Foreskin melanocyte (primary cell): ENCODE measurements at places on chromosomes 7 and 10.

DNA sequence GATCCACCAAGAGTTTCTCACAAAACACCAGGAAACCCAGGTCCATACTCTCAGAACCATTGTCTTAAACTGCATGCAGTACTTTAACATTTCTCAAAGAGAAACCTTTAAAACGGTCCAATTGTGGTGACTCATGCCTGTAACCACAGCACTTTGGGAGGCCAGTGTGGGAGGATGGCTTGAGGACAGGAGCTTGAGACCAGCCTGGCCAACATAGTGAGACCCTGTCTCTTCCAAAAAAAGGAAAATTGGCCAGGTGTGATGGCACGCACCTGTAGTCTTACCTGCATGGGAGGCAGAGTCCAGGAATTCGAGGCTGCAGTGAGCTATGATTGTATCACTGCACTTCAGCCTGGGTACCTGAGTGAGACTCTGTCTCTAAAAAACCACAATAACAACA lies 97.5 kb upstream of the OIT3 start:
- DNase-seq, result no peak

DNA sequence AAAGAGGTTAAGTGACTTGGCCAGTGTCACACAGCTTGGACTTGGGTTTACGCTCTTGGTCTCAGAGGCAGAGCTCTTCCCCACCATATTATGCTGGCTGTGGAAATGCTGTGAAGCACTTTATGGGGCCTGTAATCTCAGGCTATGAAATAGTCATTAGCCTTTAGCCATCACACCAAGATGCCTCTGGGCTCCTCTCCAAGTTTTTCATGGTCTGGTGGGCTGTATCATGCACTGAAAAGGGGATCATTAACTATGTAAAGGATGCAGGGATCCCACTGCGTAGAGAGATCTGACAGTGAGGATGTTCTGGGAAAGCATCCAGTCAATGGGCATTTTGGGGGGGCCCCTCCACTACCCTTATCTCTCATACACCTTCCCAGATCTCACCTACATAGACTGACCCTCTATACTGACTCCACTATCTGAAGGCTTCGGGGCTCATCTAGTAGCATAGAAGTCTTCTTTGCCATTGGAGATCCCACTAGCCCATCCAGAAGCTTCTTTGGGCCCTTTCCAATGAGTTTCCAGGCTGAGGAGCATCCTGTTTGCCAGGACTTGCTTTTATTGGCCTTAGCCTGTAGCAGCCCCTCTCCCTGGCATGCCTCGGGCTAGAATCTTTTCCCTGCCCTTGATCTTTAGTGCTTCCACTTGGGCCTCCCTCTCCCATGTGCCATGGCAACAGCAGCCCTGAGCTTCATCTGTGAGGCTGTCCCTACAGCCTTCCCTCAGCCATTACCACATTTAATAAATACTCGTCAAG lies 19.6 kb downstream of the FRMPD2 start:
- no peak for DNase-seq

- no peak for DNase-seq
Measured at GRCh38 chr10:11048707-11049278, 31.1 kb downstream of the CELF2 start.

DNA sequence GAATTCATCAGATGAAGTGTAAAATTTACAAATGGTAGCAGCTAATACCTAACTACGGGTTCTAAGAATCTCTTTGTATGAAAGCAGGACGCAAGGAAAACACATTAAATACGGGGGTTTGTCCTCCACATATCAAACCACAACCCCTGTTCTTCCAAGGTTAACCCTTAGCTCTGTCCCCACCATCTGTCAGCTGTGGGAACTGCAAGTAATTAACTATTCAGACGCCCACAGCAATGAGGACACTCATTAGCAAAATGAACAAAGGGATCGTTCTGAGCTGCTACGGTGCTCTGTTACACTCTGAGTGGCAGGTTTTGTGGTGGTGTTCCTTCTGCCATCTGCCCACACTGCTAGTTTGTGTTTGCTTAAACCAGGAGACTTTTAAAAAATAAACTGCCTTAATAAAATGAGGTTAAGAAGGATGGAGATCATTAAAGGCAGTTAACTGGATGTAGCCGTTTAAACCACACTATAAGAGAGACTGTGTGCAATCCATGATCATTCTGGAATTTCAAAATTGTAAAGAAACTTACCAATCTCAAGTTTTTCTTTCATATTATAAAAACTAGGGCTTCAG lies 51.4 kb downstream of the C10orf67 start:
- DNase-seq, result peak; percentile 29

DNA sequence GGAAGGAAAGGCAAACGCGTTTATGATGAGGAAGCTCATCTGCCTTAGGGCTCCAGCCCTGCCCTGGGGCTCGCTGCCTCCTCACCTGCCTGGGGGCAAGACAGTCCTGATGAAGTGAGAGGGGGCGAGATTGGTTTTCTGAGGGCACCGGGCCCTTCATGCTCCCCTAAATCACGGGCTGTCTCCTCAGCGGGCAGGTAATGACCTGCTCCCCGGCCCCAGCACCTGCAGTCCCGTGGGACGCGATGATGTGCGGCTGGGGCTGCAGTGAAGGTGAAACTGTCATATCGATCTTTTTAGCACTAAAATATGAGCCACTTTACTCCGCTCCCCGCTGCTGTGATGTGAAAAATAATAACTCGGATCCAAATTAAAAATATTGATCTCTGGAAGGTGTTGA lies 120.2 kb downstream of the INPP5A start:
- DNase-seq, result no peak

DNA sequence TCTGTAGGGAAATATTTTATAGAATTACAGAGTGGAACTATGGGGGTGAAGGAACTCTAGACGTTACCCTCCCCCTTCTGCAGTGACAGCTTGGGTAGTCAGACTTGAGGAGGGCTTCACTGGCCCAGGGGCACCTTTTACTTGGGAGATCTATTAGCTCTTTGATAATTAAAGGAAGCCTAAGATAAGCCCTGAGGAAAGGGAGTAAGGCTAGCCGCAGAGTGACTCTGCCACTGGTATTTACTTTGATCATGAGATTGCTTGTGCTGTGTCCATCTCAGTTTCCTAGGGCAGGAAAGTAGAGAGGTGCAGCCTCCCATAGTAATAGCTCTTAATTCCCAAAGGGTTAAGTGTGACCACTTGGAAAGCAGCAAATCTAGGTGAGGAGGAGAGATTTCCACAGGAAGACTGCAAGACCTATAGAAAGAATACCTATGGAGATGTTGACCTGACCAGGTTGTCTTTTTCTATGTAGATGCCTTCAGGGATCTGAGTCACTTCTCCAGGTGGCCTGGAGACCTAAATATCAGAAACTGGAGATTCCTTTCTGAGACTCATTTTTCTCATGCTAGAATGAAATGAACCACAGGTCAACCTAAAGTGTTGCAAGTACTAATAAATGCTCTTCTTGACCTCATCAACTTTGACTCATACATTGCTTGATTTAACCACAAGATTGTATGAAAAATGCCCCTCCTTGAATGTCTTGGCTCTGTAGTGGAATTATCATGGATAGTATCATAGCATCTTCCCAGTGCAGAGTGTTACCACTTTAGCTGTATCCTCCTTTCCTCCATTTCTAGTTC lies 447.3 kb upstream of the GHITM start:
- no peak for DNase-seq

- DNase-seq, result no peak
Measured at GRCh38 chr10:127242914-127243313, 46.5 kb upstream of the INSYN2A start.

- no peak for DNase-seq
Measured at GRCh38 chr7:98753989-98754479, 115.8 kb downstream of the TMEM130 start.

- DNase-seq, result peak; percentile 27
Measured at GRCh38 chr10:5291501-5292195, 73.1 kb upstream of the UCN3 start.

GRCh38 chr10:52450762-52451291 lies 136.7 kb downstream of the DKK1 start:
- DNase-seq, result no peak

GRCh38 chr7:136128050-136128449 lies 150.9 kb upstream of the MTPN start:
- no peak for DNase-seq

GRCh38 chr10:117365612-117366011 lies 9.6 kb downstream of the PDZD8 start:
- DNase-seq, result no peak

- DNase-seq, result no peak
Measured at GRCh38 chr10:70918851-70919530, 30.6 kb upstream of the PCBD1 start.

GRCh38 chr10:31745612-31746376 lies 182.8 kb downstream of the ARHGAP12 start:
- peak; percentile 56 for DNase-seq

GRCh38 chr7:117889611-117890010 lies 16.4 kb upstream of the CTTNBP2 start:
- no peak for DNase-seq

DNA sequence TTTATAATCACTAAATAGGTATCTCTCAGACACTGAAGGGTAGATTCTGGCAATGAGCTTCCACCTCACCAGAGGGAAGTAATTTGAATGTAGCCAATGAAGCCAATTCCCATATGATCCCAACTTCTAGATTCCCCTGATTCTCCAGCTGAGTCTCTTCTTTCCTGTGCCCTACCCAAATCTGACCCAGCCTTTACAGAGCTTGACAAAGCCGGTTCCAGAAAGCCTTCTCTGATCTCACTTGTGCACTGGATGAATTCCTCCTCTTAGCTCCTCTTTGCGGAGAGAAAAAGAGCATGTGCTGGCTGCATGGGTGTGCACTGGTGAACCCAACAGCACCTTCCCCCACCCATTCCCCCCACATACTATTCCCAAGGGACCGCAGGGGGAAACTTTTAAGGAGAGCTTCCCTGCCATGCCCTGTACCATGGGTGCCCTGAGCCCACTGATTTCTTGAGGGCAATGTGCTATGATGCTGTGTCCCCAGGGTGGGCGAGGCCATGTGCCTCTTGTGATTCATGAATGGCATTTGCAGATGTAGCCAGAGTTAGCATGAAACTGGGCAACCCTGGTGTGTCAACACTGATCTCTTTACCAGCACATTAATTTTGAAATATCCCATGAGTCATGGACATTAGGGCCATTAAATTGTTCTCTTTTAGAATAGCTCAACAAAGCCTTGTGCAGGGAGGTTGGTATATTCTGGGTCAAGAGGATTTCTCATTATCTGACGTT lies 50.4 kb upstream of the PLEKHA1 start:
- peak; percentile 58 for DNase-seq

DNA sequence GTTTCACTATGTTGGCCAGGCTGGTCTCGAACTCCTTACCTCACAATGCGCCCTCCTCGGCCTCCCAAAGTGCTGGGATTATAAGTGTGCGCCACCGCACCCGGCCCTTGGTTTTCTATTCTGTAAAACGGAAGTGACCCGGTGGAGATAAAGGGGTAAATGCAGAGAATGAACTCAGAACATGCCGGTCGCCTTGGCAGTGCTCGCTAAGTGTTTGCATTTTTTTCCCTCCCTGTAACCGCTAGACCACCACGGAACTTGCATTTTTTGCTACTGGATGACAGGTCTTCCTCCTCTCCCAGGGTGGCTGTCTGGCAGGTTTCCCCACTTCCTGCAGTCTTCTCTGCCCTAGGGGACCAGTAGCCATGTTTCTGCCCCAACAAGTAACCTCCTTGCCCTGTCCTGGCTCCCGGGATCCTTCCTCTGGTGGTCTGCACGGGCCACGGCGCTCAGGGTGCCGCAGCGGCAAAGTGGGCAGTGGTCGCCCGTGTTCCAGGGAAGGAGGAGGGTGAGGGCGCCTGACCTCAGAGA lies 18.8 kb upstream of the GNA12 start:
- no peak for DNase-seq

GRCh38 chr10:71089162-71089561 lies 123.2 kb upstream of the UNC5B start:
- no peak for DNase-seq

GRCh38 chr7:140263277-140263676 lies 86.5 kb upstream of the KDM7A start:
- no peak for DNase-seq

DNA sequence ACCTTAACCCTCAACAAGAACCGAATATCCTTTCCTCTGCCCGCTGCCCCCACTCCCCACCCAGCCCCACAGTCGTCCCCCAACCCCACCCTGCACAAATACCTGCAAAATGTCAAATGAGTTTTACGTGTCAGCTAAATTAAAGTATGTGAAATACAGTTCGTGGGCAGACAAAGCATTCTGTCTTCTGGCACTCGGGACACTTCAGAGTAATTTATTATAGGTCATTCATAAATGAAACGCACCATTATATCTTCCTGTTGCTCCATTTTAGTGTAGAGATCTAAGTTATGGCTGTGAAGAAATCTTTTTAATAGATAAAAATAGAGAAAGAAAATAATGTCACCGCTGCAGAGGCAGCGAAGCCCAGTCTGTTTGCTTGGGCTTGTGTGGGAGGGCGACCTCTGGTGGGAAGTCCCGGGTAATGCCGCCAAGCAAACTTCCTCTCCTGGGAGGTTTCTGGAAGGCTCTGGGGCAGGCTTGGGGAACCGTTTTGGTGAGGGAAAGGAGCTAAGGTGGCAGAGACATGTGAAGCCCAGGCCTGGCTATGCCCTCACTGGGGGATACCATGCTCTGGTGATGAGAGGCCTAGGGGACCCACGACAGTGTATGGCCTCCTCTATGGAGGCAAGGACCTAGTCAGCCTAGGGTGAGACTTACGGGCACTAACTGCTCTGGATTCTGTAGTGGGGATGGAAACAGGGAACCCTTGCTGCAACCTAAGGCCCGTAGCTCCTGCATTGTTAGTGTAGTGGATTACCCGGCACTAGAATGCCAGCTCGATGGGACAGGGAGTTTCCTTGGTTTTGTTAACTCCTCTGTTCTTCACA lies 604.9 kb downstream of the LRMDA start:
- peak; percentile 49 for DNase-seq

DNA sequence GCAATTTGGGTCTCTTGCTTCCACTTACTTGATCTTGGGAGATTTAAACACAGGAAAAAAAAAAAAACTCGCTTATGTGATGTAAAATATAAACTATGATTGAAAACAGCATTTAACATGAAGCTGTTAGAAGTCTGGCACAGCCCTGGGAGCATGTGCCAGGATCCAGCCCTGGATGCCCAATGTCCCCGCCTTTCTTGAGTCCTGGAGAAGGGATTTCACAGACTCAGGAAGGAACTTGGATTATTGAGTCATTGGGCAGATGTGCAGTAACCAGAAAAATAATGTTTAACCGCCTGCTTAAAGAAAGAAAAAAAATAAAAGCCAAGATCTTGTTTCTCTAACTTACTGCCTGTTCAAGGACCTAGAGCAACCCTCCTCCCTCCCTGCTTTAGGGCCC lies 3.7 kb upstream of the JCAD start:
- no peak for DNase-seq

DNA sequence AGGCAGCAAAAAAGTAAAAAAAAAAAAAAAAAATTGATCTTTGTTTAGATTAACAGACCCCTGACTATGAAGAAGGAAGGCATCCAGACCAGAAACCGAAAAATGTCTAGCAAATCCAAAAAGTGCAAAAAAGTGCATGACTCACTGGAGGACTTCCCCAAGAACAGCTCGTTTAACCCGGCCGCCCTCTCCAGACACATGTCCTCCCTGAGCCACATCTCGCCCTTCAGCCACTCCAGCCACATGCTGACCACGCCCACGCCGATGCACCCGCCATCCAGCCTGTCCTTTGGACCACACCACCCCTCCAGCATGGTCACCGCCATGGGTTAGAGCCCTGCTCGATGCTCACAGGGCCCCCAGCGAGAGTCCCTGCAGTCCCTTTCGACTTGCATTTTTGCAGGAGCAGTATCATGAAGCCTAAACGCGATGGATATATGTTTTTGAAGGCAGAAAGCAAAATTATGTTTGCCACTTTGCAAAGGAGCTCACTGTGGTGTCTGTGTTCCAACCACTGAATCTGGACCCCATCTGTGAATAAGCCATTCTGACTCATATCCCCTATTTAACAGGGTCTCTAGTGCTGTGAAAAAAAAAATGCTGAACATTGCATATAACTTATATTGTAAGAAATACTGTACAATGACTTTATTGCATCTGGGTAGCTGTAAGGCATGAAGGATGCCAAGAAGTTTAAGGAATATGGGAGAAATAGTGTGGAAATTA lies 19.4 kb downstream of the GATA3 start:
- DNase-seq, result no peak
